ENCODE measurements at places on chromosomes 3 and 15. TPM values are rescaled to one million over a fixed set of nuclear protein-coding genes. Genes with fewer than 3 reads are reported as not detected.

The TM2D3 gene
- 30.4 TPM for total RNA-seq

The ECT2 gene
- total RNA-seq = 1.6 TPM

The ITIH4 gene
- 4,358 TPM for total RNA-seq

The ARGFX gene
- not detected for total RNA-seq

The CLEC3B gene
- 25.5 TPM for total RNA-seq

The WDR76 gene
- total RNA-seq = 0.86 TPM

The C15orf40 gene
- 11.0 TPM for total RNA-seq

The DALRD3 gene
- total RNA-seq = 8.6 TPM

The MCF2L2 gene
- 0.13 TPM for total RNA-seq

The ITIH1 gene
- 1,331 TPM for total RNA-seq

The PCSK6 gene
- total RNA-seq = 180 TPM

The PROK2 gene
- 0.25 TPM for total RNA-seq

The SIDT1 gene
- total RNA-seq = 0.55 TPM

Data from left lobe of liver (tissue), 2 donors.